ENCODE measurements at places on chromosomes 7 and 10.

- no peak for DNase-seq
Measured at GRCh38 chr7:109901926-109902325, 1189.0 kb upstream of the LRRN3 start.

DNA sequence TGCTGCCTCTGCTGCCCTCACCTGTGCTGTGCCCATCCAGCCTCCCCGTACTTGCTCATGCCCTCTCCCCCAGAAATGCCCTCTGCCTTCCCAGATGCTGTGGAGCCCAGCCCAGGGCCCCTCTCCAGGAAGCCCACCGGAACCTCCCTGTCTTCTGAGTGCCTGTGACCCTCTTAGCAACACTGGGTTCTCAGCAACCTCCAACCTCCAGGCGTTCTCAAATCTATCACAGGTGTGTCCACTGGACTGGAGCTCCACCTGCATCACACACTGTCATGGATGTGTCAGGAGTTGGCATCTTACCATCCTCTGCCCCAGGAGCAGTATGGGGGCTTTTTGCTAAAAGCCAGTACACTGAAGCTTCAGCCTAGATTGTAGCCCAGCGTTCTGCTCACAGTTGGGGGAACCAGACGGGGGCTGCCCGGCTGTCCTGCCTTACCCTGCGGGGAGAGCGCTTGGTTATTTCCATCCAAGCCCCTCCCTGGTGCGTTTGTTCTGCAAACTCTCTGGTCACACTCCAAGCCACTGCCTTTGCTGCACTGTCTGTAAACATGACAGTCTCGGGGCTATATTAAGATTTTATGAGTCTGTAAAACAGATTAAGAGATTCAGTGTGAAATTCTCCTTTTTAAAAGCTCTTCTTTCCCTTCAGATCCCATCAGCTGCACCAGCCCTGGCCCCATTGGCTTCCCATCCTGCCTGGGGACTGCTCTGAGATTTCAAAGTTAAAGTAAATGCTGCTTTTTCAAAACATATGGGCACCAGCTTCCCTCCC is 71.3 kb upstream of the CPXM2 start:
- DNase-seq, result no peak

DNA sequence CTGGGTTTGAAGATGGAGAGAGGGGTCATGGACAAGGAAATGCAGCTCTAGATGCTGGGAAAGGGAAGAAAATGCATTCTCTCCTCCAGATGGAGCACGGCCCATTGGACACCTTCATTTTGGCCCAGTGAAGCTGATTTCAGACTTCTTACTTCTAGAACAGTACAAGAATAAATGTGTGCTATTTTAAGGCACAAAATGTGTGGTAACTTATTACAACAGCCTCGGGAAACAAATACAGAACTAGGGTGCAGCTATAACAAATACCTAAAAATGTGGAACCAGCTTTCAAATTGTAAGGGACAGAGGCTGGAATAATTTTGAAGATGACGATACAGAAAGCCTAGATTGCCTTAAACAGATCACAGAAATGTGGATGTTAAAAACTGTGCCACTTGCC is 54.1 kb downstream of the CYTH3 start:
- DNase-seq, result peak; percentile 54

GRCh38 chr10:5095687-5096086 is 1.5 kb downstream of the AKR1C3 start:
- no peak for DNase-seq

GRCh38 chr7:40802497-40802896 is 667.7 kb downstream of the SUGCT start:
- DNase-seq, result no peak

DNA sequence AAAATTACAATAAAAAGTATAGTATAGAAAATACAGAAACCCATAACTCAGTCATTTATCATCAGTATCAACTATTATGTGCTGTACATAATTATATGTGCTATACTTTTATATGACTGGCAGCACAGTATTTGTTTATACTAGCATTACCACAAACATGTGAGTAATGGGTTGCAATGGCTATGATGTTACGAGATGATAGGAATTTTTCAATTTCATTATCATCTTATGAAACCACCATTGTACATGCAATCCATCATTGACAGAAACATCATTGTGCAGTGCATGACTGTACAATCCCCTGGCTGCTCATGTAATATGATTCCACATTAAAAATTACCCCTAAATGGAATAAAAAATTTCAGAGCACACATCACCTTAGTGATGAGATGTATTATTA is 55.7 kb upstream of the TMEM229A start:
- no peak for DNase-seq

- peak; percentile 13 for DNase-seq
Measured at GRCh38 chr10:25682203-25682851, 251.7 kb upstream of the MYO3A start.

DNA sequence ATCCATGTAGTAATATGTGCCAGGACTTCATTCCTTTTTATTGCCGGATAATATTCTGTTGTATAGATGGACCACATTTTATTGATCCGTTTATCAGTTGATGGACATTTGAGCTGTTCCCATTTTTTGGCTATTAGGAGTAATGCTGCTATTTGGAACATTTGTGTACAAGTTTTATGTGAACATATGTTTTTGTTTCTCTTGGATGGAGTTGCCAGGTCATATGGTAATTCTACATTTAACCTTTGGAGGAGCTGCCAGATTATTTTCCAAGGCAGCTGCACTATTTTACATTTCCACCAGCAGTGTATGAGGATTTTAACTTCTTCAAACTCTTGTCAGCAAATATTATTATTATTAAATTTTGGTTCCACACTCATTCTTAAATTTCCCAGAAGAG is 59.2 kb downstream of the C10orf90 start:
- DNase-seq, result no peak

DNA sequence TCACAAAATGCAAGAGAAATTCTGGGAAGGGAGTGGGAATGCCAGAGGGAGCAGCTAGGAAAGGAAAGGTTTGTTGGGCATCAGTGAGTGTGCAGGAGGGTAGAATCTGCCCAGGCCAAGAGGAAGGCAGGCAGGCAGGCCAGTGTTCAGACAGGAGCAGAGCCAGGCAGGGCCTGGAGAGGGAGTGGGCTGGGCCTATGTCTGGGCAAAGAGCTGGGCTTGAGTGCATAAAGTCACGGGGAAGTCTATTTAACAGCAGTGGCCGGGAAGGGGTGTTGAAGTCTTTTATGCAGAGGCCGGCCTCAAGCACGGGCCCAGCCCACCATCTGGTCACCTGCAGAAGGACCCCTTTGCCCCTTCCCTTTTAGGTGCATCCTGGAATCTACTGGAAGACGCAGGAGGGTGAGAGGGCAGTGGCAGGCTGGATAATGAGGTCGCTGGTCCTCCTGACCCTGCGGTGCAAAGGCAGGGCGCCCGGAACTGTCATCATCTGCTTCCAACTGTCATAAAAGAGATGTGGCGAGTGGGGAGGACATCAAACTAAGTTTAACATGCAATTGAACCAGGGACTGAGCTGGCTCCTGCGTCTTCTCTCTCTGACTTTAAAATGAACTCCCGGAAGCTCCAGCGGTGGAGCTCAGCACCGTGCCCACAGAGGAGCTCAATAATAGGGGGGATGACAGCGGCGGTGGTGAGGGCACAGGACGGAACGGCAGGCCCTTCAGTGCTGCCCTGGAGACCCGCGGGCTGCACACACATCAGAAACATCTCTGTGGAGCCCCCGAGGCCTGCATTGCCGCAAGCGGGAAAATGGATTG is 29.5 kb downstream of the CARD11 start:
- DNase-seq, result no peak

GRCh38 chr10:86048973-86049372 is 317.6 kb downstream of the GRID1 start:
- no peak for DNase-seq

GRCh38 chr7:156703209-156703608 is 62.6 kb downstream of the RNF32 start:
- DNase-seq, result no peak

GRCh38 chr10:299969-300368 is 164.7 kb downstream of the ZMYND11 start:
- no peak for DNase-seq

GRCh38 chr7:100127866-100128636 is 1.3 kb downstream of the MBLAC1 start:
- no peak for DNase-seq

GRCh38 chr10:75083972-75084833 is 27.3 kb upstream of the SAMD8 start:
- DNase-seq, result no peak

- DNase-seq, result no peak
Measured at GRCh38 chr10:9149134-9149533, 1094.6 kb downstream of the GATA3 start.

DNA sequence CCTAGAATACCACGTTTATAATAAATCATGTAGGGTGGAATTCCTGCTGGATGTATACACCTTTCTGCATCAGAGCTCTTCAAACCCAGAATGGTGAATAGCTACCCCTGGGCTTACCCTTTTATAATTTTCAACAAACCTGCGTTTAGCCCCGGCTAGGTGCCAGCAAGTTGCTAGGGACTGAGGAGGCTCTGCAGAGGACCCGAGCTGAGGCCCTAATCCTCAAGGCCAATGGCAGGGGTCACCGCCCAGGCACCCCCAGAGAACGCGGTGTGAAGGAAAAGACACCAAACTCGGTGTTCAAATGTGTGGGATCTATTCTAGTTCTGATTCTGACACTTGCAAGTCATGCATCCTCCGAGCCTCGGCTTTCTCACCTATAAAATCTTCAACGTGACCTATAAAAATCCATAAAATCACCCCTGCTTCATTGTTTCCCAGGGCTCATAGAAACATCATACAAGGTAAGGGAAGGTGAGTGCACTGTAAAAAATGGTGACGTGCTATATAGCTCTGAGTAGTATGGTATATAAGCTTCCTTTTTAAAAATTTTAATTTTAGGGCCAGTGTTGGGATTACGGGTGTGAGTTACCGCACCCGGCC is 2.5 kb upstream of the ANXA11 start:
- no peak for DNase-seq

DNA sequence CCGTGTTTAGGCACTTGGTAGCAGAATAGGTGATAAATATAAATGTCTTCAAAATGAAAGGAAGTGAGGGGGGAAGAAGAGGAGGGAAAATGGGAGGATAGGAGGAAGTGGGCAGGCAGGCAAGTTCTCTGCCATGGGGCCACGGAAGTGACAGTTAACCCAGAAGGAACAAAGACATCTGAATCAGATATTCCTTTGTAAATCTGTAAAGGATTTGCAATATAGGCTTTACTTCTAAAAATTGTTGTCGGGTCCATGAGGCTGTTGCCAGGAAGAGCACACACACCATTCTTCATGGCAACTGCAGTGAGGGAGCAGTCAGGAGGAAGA is 23.7 kb upstream of the RASSF4 start:
- DNase-seq, result no peak

GRCh38 chr7:79319369-79319768 is 134.1 kb downstream of the MAGI2 start:
- peak; percentile 1 for DNase-seq

- no peak for DNase-seq
Measured at GRCh38 chr7:86776136-86776535, 132.4 kb downstream of the GRM3 start.

- DNase-seq, result no peak
Measured at GRCh38 chr7:100962537-100962936, 6.8 kb upstream of the MUC12 start.

GRCh38 chr7:19107081-19107355 is 10.4 kb downstream of the TWIST1 start:
- DNase-seq, result no peak

GRCh38 chr10:6607778-6608177 is 27.7 kb upstream of the PRKCQ start:
- DNase-seq, result no peak

GRCh38 chr7:105988276-105988675 is 25.2 kb downstream of the CDHR3 start:
- DNase-seq, result no peak

GRCh38 chr7:157664871-157665633 is 328.2 kb downstream of the DNAJB6 start:
- DNase-seq, result no peak

GRCh38 chr7:102028206-102028826 is 210.9 kb downstream of the CUX1 start:
- DNase-seq, result no peak

- DNase-seq, result no peak
Measured at GRCh38 chr7:1674161-1675035, 4.3 kb downstream of the ELFN1 start.

DNA sequence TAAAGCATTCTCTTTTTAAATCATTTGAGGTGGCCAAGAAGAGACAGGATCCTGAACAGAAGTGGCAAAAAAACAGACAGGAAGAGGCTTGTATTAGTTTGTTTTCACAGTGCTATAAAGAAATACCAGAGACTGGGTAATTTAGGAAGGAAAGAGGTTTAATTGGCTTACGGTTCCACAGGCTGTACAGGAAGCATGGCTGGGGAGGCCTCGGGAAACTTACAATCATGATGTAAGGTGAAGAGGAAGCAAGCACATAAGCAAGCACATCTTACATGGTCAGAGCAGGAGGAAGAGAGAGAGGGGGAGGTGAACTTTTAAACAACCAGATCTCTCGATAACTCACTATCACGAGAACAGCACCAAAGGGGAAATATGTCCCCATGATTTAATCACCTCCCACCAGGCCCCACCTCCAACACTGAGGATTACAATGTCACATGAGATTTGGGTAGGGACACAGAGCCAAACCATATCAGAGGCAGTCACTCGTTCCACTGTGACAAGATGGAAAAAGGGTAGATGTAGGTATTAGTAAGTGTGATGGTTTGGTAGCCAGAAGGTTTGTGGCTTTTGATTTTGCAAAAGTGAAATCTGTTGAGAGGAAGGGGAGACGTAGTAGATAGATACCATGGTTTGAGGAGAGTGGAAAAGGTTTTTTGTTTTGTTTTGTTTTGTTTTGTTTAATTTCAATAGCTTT is 5.1 kb downstream of the MSRB2 start:
- DNase-seq, result no peak

GRCh38 chr10:29970576-29970975 is 88.8 kb downstream of the JCAD start:
- no peak for DNase-seq

Measured in inflammatory macrophage treated with lipopolysaccharide for 1 hour (primary cell).